CD4-positive, alpha-beta T cell (primary cell): ENCODE measurements at places on chromosomes 1 and 21.

DNA sequence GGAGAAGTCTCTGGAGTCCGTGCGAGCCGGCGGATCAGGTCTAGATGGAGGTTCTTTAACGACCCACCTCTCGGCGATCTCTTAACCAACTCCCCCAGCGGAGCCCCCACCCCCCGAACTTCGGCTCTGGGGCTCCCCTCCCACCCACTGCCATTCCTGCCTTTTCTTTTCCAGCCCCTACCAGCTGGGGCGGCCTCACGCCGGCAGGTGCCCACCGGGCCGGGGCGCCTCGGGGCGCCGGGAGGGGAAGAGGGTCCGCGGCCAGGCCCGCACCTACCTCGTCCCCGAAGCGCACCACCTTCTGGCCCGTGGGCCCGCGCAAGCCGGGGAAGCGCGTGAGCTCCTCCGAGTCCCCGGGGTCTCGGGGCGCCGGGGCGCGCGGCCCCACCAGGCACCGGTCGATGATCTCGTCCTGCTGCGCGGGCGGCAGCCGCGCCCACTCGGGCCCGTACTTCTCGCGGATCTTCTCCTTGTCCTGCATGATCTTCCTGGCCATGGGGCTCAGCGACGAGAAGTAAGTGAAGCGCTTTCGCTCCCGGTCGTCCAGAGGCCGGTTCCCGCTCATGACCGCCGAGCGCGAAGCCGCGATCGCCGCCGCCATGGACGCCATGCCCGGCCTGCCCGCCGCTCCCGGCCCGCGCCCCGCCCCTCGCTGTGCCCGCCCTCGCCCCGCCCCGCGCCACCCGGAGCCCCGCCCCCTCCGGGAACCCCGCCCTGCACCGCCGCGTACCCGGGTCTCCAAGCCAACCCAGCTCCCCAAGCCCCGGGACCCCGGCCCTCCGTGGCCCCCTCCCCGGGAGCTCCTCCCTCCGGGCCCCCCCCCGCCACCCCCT, at the start of gene C1orf198:
Gene C1orf198, minus strand, starts transcription at position 619 of the 833 bp plus-strand sequence. Its CDS starts 9 bp downstream, at position 610.
- DNase-seq, result peak; percentile 69

GRCh38 chr1:184340984-184341383, 45.8 kb upstream of the C1orf21 start:
- DNase-seq, result no peak

GRCh38 chr1:100362821-100363466, 10.6 kb downstream of the CDC14A start:
- DNase-seq, result no peak

- no peak for DNase-seq
Observed at GRCh38 chr1:30286988-30287839, 436.2 kb downstream of the MATN1 start.

DNA sequence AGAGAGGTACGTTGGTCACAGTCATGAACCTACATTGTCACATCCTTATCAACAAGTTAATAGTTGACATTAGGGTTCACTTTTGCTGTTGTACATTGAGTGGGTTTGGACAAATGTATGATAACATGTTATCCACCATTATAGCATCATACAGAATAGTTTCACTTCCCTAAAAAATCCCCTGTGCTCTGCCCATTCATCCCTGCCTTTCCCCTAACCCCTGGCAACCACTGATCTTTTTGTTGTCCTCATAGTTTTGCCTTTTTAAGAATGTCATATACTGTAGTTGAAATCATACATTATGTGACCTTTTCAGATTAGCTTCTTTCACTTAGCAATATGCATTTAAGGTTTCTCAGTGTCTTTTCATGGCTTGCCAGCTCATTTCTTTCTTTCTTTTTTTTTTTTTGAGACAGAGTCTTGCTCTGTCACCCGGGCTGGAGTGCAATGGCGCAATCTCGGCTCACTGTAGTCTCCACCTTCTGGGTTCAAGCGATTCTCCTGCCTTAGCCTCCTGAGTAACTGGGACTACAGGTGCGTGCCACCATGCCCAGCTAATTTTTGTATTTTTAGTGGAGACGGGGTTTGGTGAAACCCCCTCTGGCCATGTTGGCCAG, 50.6 kb downstream of the UCK2 start:
- DNase-seq, result no peak

DNA sequence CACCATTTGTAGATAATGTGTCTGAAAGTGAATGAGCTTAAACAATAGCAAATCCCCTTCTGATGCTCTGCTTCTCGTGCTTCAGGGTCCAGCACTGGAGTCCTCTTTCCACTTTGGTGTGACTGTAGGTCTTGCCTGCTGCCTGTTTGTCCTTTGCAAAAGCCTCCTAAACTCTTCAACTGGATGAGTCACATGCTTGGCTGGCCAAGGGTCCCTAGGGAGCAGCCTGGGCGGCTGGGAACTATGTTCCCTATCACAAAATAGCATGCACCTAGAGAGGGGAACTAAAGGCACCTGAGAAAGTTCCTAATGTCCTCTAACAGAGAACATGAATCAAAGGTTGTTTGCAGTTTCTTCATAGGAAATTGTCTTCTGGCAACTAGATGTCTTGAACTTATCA, 607.2 kb upstream of the PLXNA2 start:
- no peak for DNase-seq

DNA sequence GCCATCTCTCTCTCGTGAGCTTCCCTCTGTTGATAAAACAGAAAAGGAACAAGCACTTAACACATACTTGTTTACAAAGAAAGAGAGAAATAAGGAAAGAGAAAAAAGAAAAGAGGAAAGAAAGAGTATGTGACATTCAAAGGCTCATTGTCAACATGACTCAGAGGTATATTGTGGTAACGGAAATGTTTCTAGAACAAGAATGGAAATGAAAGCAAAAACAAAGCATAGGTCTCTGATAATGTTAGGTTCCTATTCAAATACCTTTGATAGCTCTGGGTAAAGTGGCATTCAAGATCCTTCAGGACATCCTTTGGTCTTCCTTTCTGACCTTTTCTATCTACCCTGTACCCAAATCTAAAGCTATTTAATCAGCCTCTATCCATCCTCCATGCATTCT, 67.4 kb upstream of the DMRTA2 start:
- no peak for DNase-seq

DNA sequence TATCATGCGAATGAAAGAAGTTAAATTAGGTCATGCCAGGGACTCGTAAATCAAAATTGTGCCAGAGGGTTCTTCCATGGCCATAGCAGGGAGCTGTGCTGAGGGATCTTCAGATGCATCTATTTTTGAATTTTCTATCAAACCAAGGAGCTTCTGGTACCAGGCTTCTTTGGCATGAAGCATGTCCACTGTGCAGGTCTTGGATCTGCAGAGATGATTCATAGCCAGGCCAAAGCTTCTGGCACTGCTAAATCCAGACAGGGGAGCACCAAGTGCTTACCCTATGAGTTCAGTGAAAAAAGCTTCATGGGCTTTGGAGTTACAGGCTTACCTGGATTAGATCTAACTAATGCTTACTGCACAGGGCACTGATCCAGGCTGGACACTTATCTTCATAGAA, 154.2 kb upstream of the DAB1 start:
- DNase-seq, result no peak

DNA sequence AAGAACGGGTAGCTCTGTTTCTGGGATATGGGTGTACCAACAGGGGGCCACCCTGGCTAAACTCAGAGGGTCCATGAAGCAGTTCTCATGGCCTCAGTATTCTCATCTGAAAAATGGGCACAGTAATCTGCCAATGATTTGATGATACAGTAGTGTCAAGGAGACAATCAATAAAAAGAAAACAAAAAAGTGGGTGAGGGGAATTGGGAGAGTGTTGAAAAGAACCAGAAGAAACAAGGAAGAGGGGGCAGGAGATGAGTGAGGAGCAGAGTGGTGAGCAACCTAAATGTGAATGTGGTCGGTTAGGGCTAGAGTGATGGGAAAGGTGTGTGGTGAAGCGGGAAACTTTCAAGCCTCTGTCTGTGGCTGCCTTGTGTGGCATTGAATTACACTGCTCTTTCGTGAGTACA, 2.0 kb downstream of the SLAMF7 start:
- DNase-seq, result no peak

GRCh38 chr1:235069577-235070563, 58.8 kb downstream of the TOMM20 start:
- no peak for DNase-seq

- DNase-seq, result no peak
Observed at GRCh38 chr1:56432166-56432971, 147.0 kb downstream of the PLPP3 start.

- no peak for DNase-seq
Observed at GRCh38 chr21:43825936-43826622, 36.7 kb downstream of the RRP1 start.

DNA sequence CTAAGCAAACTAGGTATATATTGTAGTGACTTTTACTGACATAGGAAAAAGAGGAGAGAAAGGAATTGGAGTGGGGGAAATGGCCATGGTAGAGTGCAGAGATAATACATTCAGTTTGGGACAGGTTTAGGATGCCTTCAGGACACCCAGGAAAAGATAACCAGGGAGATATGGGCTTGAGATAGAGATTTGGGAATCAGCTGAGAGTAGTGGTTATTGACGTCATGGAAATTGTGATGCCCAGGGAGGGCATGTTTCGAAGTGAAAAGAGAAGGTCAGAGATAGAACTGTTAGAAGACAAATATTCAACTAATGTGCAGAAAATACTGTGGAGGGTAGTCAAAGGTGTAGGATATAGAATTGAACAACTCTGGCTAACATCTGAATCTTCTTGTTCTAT, 40.6 kb downstream of the CAMSAP2 start:
- DNase-seq, result no peak

DNA sequence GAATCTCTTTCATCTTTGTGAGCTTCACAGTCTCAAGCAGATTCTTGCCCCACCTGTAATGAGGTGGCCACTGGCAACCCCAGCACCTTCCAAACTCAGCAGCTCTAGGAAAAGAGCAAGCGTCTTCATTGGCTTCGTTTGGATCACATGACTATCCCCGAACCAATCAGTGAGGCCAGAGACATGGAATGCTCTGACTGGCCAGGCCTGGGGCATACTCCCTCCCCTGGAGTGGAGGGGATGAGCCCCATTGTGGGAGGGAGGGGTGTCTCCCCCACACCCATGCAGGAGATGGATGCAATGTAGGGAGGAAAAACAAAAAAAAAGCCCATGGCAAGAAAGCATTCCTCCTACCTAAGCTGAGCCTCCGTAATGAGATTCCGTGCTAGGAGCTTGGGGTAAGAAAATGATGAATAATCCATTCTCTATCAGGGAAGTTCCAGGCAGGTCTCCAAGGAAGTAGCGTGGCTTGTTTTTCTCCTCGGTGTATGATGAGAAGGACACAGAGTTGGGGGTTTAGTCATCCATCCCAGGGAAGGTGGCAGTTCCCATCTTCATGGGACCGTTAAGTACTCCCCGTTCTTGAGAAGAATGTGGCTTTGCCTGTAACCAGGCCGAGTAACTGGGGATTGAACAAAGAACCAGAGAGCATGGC, 32.7 kb downstream of the FHAD1 start:
- no peak for DNase-seq

DNA sequence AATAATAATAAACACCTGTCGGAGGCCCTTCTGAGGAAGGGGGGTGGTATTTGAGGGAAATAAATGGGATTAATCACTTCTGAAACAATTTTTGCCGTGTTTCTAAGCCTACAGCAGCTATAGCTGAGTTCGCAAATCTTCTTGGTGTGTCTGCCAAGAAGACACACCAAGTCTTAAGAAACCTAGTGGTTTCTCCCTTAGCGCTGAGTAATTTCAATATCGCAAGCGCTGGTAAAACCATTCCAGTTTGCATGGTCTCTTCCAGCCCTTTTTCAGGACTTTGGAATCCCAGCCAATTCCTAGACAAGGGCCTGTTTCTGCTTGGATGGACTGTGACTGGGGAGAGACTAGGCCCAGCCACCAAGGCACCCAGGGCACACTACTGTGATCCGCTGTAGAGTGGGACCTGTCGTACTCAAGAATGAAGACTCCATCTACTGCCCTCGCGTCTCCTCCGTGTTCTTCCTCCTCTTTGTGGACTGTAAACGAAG, 7.5 kb upstream of the LHX8 start:
- DNase-seq, result no peak

GRCh38 chr1:84506729-84507453, 510 bp upstream of the GNG5 start:
- DNase-seq, result no peak

GRCh38 chr1:91697416-91697815, 188.5 kb downstream of the TGFBR3 start:
- DNase-seq, result no peak

DNA sequence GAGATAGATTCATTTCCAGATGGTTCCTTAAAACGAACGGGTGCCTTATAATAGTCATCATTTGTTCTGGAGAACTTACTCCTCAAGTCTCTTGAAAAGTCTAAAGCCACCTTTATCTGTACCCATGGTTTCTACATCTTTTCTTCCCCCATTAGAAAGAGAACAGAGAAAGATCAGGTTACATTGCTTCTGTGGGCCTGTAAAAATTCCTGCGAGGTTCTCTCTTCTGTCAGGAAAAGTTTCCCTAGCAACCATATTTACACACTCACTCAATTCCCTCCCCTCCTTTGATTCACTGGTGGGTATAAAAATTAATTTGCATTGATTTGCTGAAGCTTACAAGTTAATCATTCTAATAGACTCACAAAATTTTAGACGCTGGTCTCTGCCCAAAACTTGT, 6.7 kb downstream of the PHC2 start:
- no peak for DNase-seq

DNA sequence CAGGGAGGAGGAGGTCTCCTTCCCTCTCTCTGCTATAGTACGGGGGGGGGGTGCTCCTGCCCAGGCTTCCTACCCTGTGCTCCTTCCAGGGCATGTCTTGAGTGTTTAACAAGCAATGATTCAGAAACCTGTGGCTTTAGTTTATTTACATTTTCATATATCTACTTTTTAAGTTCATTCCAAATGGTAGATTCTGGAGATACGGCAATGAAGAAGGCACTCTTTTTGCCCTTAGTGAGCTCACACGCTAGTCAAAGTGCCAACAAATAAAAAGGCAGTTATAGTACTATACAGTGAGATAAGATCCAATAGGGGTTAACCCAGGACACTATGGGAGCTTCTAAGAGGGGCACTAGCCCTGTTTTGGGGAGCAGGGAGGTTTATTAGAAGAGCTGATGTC, 169.3 kb upstream of the CACNA1E start:
- DNase-seq, result no peak
